Activated CD8-positive, alpha-beta memory T cell treated with anti-CD3 and anti-CD28 coated beads for 4 hours (primary cell): ENCODE measurements at places on chromosomes 11 and 22.
A peak's percentile ranks its signal among the peaks of the same experiment; 100 is the strongest.

DNA sequence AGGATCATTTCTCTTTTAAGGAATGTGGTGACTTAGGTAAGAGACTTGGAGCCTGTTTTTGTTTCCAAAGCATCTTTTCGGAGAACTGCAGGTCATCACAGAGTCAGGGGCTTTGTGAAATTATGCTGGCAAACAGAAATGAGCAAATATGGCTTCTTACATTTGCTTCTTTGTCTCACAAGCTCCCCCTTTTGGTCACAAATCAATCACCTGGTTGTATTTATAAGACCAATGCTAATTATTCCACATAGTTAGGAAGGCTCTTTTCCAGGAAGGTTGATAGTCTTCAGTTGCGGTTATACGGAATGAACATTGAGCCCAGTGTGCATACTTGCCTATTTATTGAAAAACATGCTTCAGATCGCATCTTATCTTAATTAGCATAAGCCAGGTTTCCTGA lies 34.6 kb upstream of the CEP126 start:
- DNase-seq: no peak

- DNase-seq: no peak
Observed at GRCh38 chr22:44928711-44929358, 81.0 kb downstream of the PHF21B start.

- no peak for DNase-seq
Observed at GRCh38 chr22:35761037-35761436, 43.4 kb downstream of the APOL5 start.

GRCh38 chr11:125079878-125080530 lies 16.9 kb downstream of the SLC37A2 start:
- no peak for DNase-seq

GRCh38 chr11:131671320-131671719 lies 300.9 kb downstream of the NTM start:
- DNase-seq: no peak

GRCh38 chr11:30830681-30831080 lies 244.5 kb upstream of the MPPED2 start:
- no peak for DNase-seq

DNA sequence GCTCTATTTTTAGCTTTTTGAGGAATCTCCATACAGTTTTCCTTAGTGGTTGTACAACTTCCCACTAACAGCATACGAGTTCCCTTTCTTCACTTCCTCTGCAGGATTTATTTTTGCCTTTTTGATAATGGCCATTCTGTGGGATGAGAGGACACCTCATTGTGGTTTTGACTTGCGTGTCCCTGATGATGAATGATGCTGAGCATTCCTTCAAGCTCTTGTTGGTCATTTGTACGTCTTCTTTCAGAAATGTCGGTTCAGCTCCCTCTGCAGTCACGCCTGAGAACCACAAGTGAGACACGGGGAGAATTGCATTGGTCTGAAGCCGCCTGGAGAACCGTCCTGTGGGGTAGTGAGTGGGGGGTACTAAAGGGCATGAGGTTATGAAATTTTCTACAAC lies 2.0 kb upstream of the KRTAP5-10 start:
- no peak for DNase-seq

DNA sequence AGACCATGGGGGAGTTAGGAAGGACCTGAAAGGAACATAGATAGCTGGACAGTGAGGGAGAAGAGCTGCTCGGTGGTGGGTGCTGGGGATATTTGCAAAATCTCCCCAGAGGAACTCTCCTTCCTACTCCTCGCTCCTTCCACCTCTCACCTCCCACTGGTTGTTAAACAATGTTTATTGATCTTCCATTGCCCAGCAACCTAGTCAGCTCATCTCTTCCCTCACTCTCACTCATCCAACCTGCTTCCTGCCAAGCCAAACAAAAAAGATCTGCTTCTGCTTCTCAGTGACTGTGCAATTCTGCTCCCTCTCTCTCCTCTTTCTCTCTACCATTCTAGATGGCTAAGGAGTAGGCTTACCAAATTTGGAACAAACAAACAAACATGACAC lies 115.0 kb downstream of the SLC1A2 start:
- no peak for DNase-seq

GRCh38 chr22:36741968-36742367 lies 34.0 kb downstream of the IFT27 start:
- no peak for DNase-seq

DNA sequence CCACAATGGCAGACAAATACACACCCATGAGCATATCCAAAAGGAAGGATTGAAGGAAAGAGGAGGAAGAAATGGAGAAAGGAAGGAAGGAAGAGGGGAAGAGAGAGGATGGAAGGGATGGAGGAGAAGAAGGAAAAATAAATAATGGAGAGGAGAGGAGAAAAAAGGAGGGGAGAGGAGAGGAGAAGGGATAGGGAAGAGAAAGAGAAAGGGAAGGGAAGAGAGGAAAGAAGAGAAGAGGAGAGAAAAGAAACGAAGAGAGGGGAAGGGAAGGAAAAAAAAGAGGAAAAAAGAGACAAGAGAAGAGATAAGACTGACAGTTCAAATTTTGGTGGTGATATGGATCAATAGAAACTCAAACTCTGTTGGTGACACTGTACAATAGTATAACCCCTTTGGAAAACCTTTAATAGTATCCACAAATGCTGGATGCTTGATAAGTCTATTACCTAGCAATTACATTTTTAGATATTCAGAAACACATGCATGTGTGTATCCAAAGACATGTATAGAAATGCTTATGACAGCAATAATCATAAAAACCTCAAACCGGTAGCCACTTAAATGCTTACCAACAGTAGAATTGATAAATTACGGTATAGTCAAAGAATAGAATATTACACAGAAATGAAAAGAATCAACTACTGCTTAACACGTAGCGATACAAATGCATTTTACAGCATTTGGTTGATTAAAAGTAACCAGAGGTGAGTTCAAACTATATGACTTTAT lies 1.2 kb upstream of the HBD start:
- DNase-seq: no peak

GRCh38 chr11:134479206-134480135 lies 67.4 kb upstream of the B3GAT1 start:
- no peak for DNase-seq

DNA sequence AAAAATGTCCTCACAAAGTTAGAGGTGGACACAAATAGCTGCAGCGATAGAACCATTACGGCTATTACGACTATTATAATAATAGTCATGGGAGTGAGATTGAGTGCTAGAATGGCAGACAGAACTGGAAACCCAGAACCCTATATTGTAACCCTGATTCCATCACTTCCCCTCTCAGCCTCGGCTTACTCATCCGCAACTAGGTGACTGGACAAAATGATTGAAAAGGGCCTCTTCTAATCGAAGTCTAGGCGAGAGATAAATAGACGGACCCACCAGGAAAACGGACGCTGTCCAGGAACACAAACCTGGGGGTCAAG lies 629 bp downstream of the PSMA1 start:
- no peak for DNase-seq

DNA sequence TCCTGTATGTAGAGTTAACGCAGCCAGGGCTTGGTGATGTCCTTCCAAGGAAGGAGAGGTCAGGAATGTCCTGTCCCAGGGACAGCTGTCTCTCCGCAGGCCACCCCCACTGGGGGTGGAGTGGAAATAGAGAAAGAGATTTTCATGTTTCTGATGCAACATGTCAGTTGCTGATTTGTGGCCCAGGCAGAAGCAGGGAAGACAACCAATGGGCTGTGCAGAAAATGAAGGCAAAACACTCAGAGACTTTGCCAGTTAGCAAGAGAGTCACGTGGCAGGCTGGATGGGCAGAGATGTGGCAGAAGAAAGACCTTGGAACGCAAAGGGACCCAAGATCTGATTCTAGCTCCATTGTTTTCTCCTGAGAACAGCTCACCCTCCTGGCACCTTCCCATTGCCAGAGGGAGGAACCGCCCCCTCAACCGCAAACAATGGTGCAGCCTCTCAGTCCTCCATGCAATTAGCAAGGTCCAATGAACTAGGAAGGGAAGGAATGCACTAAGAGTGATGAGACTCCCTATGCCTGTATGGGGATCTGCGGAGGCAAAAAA lies 71.0 kb downstream of the SYN3 start:
- no peak for DNase-seq

GRCh38 chr11:114060392-114061047 lies 1.0 kb downstream of the ZBTB16 start:
- DNase-seq: no peak

DNA sequence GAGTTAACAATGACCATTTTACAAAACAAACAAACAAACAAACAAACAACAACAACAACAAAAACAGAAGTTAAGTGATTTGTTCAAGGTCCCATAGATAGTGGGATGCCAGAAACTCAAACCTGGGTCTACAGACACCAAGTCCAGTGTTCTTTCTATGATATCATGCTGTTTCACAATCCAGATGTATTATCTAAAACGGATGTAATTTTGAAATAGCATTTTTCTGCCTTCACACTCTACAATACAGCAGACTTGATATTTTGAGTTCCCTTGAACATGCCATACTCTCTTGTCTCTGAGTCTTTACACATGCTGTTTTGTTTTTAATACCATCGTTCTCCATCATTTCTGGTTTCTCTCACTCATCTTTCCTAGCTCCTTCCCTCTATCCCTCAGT lies 104.5 kb downstream of the RELT start:
- no peak for DNase-seq

DNA sequence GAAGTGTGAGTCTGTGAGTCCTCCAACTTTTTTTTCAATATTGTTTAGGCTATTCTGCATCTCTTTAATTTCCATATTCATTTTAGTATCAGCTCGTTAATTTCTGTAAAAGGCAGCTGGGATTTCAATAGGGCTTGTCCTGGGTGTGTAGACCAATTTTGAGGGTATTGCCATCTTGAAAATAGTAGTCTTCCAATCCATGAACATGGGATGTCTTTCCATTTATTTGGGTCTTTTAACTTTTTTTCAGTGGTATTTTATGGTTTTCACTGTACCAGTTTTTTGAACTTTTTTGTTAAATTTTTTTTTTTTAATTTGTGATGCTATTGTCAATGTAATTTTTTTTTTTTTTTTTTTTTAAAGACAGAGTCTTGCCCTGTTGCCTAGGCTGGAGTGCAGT lies 79.5 kb downstream of the ARHGAP8 start:
- no peak for DNase-seq

- peak; percentile 40 for DNase-seq
Observed at GRCh38 chr11:85682330-85683305, 3.4 kb downstream of the CCDC89 start.

DNA sequence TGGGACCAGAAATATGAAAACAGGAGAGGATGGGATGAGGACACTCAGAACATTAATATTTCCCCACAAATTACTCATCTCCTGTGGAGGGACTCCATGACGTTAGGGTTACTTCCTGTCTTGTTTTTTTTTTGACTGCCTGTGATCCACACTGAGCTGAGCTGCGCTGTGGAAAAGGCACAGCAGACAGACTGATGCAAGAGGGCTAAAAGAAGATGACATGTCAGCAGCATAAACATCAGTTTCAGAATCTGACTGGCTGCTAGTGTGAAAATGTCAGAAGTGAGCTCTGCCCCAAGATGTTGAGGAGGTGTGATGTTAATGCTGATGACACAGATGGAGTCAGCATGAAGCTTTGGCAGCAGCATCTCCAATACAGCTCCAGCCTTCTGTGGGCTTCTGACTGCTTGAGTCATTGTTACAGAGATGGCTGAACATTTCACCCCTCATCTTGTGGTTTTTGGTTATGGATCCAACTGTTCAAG lies 286.8 kb downstream of the BLID start:
- DNase-seq: no peak

- no peak for DNase-seq
Observed at GRCh38 chr11:126393143-126393542, 37.7 kb downstream of the ST3GAL4 start.

- DNase-seq: no peak
Observed at GRCh38 chr22:37521236-37521739, 2.1 kb upstream of the CARD10 start.
